ENCODE measurements at places on chromosomes 5 and 9. TPM values are rescaled to one million over a fixed set of nuclear protein-coding genes. Genes with fewer than 3 reads are reported as not detected.

Gene FBN2
- total RNA-seq, result 1.3 TPM

Gene AIF1L
- total RNA-seq, result 49.3 TPM

Gene CSF1R
- total RNA-seq, result 52.9 TPM

Gene CMYA5
- 20.3 TPM for total RNA-seq

Gene SLC34A1
- not detected for total RNA-seq

Gene ST8SIA4
- 8.4 TPM for total RNA-seq

Gene DMRTA1
- total RNA-seq, result 0.41 TPM

Gene INSL4
- not detected for total RNA-seq

Gene CRHBP
- total RNA-seq, result 16.5 TPM

Gene SOX30
- 0.20 TPM for total RNA-seq

Gene PCDHB8
- 8.7 TPM for total RNA-seq

Gene CATSPER3
- total RNA-seq, result 0.67 TPM

Gene SLC36A2
- not detected for total RNA-seq

Gene NIPAL4
- 19.4 TPM for total RNA-seq

Gene SPINK6
- not detected for total RNA-seq

Gene CARD9
- 2.6 TPM for total RNA-seq

Gene TMEM252
- not detected for total RNA-seq

Gene ANKRD31
- total RNA-seq, result 1.0 TPM

Gene EPB41L4A
- total RNA-seq, result 16.7 TPM

Gene CNTNAP3B
- total RNA-seq, result 23.9 TPM

Gene WDR38
- total RNA-seq, result 0.74 TPM

Gene DNM1
- total RNA-seq, result 757 TPM

Gene KCNIP1
- 22.5 TPM for total RNA-seq

All from dorsolateral prefrontal cortex (tissue), 122 donors.